NCI-H526 treated with DMSO at 0.1 percent for 48 hours (cell line): ENCODE measurements at places on chromosomes 1 and 21.

GRCh38 chr1:226091461-226091860, 28.9 kb downstream of the H3-3A start:
- DNase-seq: no peak

GRCh38 chr1:187617776-187618175, 789.0 kb downstream of the PLA2G4A start:
- no peak for DNase-seq

DNA sequence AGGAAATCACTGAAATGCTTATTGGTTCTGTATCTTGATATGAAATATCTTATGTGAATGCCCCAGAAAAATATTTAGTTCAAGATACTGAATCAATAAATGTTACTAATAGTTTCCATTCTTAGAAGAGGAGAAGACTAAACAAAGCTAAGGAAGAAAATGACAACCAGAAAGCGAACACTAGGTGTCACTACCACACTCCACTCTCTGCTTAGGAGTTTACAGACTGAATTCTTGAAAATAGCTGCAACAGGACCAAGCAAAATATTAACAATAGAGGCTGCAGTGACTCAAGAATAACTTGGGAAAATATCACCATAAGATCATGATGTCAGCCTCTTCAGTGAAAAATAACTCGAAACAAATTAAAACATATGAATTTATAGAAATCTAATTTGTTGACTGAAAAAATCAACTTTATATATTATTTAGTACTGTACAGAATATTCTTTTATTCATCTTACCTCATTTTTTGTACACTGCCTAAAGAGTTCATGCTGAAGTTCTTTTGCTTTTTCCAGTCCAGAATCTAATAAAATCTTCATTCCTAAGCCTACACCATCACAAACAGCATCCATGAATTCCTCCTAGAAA, 61.6 kb downstream of the KIF14 start:
- no peak for DNase-seq

- DNase-seq: no peak
Measured at GRCh38 chr1:230494026-230494425, 67.9 kb upstream of the PGBD5 start.

DNA sequence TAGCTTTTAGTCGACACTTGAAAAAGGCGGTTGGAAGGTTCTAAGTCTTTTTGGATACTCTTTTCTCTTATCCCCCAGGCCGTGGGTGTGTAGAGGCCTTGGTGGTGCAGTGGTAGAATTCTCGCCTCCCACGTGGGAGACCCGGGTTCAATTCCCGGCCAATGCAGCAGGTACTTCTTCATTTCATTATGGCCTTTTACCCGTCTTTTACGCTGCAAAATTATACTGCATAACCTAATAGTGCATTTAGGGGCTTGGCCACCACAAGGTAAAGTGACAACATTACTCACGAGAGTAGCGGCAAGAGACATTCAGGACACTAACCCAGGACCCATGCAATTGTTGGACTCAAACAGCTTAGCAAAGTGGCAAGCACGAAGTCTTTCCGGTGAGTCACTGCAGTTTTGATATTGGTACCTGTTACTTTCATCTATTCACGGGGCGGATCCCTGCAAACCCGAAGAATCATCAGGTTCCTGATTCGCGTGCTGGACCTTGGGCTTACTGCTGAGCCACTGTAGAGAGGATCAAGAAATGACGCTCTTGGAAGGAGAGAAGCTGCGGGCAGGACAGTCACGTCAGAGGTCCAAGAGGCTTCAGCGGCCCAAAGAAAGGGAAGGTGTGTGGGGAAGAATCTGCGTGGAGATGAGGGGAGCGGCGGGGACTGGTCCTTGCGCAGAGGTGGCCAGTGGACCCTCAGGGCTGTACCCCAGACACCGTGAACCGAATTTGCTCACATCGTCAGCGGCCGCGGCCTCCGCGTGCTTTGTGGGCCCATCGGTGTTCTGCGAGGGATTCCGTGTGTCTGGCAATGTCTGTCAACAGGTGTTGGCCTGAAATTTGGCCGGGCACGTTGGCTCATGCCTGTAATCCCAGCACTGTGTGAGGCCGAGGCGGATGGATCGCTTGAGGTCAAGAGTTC, 12.9 kb upstream of the RNU1-4 start:
- DNase-seq: no peak
